Left lobe of liver (tissue), 2 donors: ENCODE measurements at places on chromosomes 11 and 22.

GRCh38 chr11:112949781-112950575, 11.2 kb upstream of the NCAM1 start:
- no peak for DNase-seq

DNA sequence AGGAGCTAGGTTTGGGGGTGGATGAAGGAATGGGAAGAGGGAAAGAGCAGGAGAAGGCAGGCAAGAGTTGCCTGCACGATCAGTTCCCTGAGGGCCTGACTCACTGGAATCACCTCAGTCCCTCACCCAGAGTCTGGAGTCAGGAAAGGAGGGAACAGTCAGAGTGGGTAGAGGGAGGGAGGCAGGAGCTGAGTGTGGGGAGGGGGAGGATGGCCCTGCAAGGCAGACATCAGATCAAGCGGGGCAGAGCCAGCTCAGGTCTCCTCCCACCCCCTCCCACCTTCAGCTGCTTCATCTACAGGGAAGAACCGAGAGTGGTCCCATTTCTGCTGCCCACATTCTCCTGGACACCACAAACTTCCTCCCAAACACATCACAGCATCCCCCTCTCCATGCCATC, 58.9 kb downstream of the PDE2A start:
- no peak for DNase-seq

DNA sequence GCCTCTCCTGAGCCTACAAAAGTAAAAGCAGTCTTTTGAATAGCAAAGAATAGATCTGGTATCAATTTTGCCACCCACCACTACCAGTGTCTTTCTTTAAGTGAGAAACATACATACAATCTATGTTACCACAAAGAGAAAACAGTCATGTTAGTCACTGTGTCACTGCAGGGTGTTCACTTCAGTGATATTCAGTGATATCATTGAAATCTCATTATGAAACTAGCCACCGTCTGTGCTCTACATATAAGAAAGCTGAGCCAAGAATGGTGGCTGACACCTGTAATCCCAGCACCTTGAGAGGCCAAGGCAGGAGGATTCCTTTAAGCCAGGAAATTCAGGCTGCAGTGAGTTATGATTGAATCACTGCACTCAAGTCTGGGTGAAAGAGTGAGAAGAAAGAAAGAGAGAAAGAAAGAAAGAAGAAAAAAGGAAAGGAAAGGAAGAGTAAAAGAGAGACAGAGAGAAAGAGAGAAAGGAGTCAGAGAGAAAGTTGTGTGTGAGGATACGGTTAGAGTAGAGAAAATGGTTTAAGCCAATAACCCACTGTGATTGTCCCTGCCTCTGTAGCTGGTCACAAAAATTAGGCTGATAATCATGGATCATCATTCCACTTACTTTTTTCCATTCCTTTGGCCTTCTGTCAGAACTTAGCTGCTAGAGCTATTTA, 847.1 kb downstream of the FAM181B start:
- no peak for DNase-seq

- DNase-seq, result no peak
Observed at GRCh38 chr11:119730789-119731386, 1.9 kb upstream of the NECTIN1 start.

GRCh38 chr11:88909500-88909899, 156.3 kb downstream of the GRM5 start:
- DNase-seq, result no peak

DNA sequence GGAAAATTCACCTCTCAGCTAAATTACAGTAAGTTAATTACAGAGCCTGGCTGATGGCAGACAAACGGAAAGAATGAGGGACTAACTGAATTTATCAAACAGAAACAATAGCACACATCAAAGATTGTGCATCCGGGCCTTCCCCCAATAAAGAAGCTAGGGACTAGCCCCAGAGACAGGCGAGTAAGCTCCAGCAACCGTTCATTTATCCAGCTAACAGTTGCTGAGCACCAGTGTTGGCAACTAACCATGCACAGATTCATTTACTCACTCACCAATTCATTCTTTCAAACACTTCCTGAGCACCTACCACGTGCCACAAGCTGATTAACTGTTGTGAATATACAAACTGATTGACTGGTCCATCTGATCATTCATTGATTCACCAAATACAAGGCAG, 51.2 kb downstream of the SMCO4 start:
- DNase-seq, result no peak

GRCh38 chr11:26556582-26556981, 15.5 kb downstream of the MUC15 start:
- DNase-seq, result no peak

GRCh38 chr11:75014129-75014528, 25.4 kb downstream of the NEU3 start:
- no peak for DNase-seq
